ENCODE measurements at places on chromosomes 5 and 9.

GRCh38 chr5:67031692-67032091 is 164.9 kb downstream of the CD180 start:
- DNase-seq, result no peak

GRCh38 chr5:158701406-158702177 is 398.1 kb downstream of the EBF1 start:
- DNase-seq, result no peak

DNA sequence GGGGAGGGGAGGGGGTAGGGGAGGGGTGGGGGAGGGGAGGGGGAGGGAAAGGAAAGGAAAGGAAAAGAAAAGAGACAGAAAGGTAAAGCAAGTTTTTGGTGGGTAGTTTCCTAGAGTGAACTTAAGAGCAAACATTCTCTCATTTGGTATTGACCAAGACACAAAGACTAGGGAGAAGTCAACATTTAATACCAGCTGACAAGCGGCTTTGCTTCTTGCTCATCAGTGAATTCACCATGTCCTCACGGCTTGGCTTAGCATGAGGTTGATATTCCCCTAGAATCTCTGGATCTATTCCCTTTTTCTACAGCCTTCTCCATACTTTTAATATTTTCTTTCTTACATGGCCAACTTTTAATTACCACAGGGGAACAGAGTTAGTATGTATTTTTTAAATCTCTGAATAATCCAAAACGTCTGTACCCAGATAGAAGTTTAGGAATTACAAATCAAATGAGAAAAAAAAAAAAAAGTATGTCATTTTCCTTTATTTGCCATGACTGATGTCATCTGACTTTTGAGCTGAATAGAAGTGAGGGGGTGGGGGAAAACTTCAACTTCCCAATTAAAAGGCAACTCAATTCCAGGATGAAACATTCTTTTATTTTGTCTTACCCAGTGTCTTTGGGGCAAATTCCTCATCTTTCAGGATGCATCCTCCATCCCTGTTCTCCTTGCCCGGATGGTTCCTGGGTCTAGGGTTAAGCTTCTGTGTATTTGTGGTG is 40.1 kb upstream of the GLIS3 start:
- DNase-seq, result no peak

DNA sequence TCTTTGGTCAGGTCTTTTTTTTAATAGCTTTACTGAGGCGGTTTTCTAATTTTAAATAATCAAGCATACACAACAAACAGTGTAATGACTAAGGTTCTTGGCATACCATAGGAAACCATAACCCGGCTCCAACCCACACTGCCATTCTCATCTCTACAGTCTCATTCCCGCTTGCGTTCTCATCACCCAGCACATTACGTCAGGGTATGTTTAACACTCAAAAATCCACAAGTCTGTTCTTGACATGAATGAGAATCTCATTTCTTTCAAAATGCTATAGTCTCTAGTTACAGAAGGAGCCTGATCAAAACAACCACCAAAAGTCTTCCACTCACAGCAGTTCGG is 505 bp downstream of the C5orf34 start:
- DNase-seq, result no peak

GRCh38 chr5:58016358-58016757 is 443.5 kb downstream of the PLK2 start:
- DNase-seq, result no peak

DNA sequence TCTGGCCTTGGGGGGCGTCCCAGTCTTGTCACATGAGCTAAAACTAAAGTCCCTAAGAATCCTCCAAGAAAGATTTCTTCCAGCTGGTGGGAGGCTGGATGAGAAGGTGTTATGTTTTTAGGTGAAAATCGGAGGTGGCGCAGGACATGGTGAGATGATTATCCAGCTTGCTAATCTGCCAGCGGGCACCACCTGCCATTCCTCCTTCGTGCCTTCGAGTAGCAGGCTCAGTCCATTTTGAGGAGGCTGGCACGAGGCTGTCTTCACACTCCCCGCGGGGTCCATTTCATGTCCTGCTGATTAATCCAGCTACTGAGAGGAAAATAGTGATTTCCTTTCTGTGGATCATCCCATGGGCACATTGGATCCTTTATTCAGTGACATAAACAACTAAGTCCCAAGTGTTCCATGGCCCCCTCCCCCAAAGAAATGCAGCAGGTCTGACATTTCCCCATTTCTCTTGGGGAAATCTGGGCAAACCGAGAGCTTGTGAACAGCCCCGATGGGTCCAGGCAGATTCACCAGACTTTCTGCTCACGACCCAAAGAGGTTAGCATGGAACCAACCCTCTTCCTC is 38.2 kb upstream of the EXOC3 start:
- DNase-seq, result no peak

- DNase-seq, result no peak
Observed at GRCh38 chr5:44885903-44886302, 77.2 kb downstream of the MRPS30 start.

DNA sequence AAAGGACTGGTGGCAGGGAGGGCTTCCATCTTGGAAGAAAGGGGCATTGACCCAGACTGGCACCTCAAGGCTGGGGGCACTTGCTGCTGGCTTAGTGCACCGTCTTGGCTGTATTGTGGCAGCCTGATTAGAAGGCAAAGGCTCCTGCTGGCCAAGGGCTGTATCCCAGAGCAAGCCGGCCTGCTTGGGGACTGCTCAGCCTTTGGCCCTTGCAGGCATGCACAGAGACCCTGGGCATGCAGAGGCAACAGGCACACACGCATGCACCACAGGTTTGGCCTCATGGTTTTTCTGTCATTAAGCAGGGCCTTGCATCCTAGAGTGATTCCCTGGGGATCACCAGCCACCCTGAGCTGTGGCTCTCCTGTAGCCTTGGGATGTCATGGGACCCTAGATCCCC is 29.0 kb downstream of the PITX1 start:
- DNase-seq, result no peak

GRCh38 chr5:135211083-135211790 is 177.2 kb upstream of the PITX1 start:
- no peak for DNase-seq

DNA sequence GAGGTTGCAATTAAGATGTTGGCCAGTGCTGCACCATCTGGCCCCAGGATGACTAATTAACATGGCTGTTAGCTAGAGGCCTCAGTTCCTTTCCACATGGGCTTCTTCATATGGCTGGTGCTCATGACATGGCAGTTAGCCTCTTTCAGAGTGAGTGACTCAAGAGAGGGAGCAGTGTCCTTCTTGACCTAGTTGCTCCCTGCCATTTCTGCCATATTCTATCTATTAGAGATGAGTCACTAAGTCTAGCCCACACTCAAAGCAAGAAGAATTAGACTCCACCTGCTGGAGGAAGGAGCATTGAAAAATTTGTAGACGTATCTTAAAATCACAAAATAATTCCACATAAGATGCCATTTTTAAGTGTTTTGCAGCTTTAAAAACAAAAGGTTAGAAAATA is 651.2 kb upstream of the CCNG1 start:
- DNase-seq, result no peak

- no peak for DNase-seq
Observed at GRCh38 chr9:19656704-19657103, 132.1 kb downstream of the SLC24A2 start.

DNA sequence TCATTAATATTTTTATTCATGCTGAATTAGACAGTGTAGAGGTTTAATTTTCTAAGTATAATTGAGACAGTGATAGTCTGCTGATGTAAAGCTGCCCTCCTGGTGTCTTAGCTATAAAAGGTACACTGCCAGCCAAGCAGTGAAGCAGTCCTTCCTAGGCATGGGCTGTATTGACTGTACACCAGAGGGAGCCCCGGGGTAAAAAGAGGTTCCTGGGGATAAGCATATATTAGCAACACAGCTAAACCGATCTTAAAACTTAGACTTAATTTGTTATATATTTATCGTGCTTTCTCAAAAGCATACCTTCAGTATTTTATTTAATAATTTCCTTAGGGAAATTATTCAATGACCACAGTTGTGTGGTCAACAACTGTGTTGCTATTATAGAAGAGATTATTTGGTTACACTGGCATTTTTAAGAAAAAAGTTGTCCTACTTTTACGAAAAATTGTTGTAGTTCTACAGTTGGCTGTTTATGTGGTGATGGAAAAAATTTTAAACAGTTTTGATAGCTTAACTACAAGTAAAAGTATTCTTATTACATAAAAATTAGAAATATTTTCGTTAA is 68.8 kb downstream of the ELL2 start:
- no peak for DNase-seq

GRCh38 chr9:133119846-133120500 is 1.1 kb downstream of the RALGDS start:
- no peak for DNase-seq

DNA sequence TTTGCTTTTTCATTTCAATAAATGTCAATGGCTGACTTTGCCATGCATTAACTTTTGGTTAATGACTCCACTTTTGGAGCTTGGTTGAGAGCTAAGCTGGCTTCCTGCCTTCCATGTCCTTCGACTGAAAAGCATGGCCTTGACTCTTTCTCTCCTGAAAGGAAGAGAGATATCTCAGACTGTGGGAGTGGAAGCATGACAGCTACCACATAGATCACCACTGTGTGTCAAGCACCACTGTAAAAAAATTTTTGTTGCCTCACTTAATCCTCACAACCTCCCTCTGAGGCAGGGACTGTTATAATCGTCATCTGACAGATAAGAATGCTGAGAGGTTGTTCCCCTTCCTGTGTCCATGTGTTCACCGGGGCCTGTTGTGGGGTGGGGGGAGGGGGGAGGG is 184.8 kb downstream of the RORB start:
- DNase-seq, result no peak

DNA sequence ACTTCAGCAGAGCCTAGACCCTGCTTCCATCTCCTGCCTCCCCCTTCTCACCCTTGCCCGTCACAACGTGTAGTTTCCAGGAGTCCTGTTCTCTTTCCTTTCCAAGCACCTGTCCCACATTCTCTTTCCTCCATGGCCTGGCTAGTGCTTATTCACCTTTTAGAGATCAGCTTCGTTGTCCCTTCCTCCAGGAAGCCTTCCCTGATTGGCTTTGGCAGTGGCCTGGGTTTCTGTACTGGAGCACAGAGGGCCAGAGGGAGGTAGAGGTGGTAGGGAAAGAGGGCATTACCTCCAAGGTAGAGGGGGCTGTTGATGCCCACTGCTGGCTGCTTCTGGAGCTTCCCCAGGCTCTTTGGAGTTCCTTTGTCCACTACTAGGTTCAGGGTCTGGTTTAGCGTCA is 93.7 kb upstream of the PANK3 start:
- no peak for DNase-seq

DNA sequence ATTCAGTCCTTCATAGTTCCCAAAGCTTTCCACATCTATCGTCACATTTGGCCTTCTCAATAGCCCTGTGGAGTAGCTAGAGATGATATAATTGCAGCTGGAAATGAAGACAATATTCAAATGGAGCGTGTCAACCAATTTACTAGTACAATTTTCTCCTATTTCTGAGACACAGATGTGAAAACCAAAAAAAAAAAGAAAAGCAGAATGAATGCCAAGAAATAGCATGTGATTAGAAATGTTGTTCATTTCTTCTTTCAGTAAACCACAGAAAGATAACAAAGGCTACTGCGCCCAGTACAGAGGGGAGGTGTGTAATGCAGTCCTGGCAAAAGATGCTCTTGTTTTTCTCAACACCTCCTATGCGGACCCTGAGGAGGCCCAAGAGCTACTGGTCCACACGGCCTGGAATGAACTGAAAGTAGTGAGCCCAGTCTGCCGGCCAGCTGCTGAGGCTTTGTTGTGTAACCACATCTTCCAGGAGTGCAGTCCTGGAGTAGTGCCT is 99.0 kb downstream of the MUSK start:
- peak; percentile 23 for DNase-seq

- no peak for DNase-seq
Observed at GRCh38 chr5:75558221-75558620, 46.5 kb downstream of the POLK start.

GRCh38 chr9:6512085-6512657 is 99.2 kb downstream of the UHRF2 start:
- no peak for DNase-seq

GRCh38 chr9:132610661-132611060 is 28.3 kb downstream of the BARHL1 start:
- no peak for DNase-seq

DNA sequence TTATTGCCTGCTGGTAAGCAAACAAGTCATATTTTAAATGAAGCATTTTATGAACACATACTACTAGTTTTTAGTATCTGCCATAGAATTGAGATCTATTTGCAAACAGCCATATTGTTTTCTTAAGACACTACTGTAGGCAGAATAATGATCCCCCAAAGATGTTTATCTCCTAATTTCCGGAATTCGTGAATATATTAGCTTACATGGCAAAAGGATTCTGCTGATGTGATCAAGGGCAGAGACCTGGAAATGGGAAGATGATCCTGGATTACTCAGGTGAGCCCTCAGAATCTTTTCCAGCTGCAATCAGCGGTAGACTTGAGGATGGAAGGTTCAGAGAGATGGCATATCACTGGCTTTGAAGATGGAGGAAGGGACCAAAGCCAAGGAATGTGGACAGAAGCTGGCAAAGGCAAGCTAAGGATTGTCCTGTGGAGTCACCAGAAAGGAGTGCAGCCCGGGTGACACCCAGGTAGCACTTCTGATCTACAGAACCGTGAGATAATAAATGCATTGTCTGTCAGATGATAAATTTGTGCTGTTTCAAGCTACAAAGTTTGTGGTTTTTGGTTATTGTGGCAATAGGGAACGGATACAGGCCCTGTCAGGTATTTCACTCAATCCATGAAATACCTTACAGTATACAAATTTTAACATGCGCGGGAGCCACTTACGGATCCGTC is 1.0 kb upstream of the ERCC6L2 start:
- no peak for DNase-seq

- DNase-seq, result no peak
Observed at GRCh38 chr9:84374516-84374915, 34.0 kb upstream of the SLC28A3 start.

DNA sequence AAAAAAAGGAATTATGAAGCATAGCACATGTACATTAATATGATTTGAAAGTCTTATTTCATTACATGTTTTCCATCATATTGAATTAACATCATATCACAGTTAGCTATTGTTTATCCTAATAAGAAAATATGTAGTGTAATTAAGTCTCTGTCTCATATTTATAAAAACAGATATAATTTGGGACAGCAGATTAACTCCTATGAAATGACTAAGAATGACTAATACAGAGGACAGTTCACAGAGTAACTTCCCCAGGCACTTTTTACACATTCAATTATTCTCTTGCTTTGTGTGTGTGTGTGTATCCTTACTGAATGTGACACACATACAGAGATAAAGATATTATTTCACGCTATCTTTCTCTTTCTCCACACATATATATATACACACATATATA is 2400.9 kb upstream of the C9orf72 start:
- DNase-seq, result no peak

DNA sequence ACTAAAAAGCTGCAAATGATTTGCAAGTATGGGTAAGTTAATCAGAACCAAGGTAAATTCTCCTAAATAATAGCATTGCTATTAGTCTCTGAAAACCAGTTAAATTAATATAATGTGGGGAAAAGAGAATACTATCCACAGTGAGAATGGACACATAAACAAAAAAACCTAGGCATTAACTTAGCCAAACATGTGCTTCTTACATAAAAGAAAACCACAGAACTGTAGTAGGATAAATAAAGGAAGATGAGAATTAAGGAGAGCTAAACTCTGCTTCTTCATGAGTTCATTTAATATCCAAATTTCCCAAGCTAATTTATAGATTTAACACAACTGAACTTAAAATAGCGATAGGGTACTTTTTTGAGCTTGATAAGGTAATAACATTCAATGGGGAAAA is 31.8 kb downstream of the ABCA1 start:
- no peak for DNase-seq

GRCh38 chr5:14665949-14666348 is 1.4 kb downstream of the OTULIN start:
- peak; percentile 63 for DNase-seq

GRCh38 chr9:112119225-112120029 is 55.7 kb downstream of the SUSD1 start:
- peak; percentile 54 for DNase-seq
